ENCODE measurements at places on chromosomes 2 and 18.

DNA sequence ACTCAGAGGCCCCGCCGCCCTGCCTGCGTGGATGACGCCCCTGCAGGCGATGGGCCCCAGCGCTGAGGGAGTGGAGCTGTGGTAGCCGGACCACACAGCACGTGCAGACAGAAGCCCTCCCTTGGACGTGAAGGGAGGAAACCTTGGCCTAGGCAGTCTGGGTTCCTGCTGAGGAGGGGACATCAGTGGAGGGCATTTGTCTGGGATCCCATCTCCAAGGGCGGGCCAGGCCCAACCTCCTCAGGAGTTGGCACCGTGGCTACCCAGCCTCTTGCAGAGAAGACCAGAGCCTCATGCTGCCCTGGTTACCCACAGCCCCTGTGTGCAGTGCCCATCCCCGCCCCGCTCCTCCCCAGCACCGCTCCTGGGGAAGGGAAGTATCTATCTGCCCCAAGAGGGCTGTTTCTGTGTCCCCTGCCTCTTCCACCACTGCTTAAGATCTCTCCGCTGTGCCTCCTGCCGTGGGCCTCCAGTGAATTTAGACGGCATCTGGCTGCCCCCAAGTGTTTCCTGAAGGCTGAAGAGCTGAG lies 241.8 kb downstream of the KLHL29 start:
- no peak for DNase-seq

DNA sequence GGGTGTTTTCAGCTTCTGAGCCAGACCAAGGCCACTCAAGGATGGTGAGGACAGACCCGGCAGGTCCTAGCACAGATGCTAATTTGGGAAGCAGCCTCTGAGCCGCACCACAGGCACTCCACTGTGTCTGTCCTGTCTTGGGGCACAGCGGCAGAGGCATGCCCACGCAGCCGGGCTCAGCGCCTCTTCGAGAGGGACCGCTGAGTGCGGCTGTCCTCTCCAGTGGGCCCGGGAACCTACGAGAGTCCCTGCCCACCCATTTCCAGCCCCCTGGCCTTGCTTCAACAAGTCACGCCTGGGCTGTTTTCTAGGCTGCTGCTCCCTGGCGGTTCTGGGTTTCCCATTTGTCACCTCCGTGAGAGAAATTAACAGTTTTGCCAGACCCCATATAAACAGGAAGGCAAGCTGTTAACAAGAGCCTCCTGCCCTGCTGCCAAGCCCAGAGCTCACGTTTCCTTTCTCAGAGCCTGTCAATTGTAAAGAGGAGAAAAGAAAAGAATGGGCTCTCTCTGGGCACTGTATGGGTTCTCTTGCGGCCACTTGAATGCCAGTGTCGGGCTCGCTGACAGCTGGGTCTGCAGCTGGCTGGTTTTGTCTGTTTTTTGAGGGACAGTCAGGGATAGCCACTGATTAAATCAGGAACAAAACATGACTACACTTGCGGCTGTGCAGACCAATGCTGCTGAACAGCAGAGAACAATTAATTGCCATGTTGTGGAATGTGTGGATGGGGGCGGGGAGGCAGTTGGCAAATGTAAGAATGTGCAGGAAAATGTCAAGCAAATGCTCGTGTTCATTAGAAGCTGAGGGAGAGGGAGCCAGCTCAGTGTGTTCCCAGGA lies 30.6 kb downstream of the TMEM17 start:
- DNase-seq: no peak

- DNase-seq: no peak
Measured at GRCh38 chr2:238224356-238225035, 15.3 kb downstream of the HES6 start.

- DNase-seq: no peak
Measured at GRCh38 chr2:11102956-11103860, 52.1 kb upstream of the SLC66A3 start.

GRCh38 chr18:72700961-72701710 lies 157.0 kb upstream of the CBLN2 start:
- no peak for DNase-seq

- no peak for DNase-seq
Measured at GRCh38 chr2:200800458-200800857, 11.3 kb upstream of the BZW1 start.

DNA sequence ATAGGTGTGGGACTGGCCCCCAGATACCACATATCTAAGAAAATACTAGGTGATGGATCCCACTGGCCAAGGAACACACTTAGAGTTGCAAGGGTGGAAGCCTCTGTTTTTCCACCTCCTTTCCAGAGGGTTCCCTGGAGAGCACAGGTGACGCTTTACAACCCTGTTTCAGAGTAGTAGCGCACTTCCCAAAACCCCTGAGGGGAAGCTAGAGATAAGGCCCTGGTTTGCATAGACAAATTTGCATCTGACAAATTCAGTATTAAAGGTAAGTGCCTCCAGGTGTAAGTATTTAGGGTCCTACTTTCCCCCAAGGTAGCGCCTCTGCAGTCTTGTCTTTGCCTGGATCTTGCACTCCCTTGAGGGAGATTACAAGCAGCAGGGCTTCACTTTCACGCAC lies 474 bp upstream of the CERKL start:
- DNase-seq: no peak

GRCh38 chr2:119647440-119648169 lies 31.4 kb upstream of the TMEM177 start:
- no peak for DNase-seq

GRCh38 chr2:181656450-181657291 lies at the start of gene CERKL:
Gene CERKL (minus strand): TSS chr2:181657105. CDS start chr2:181657006, 99 bp downstream.
- DNase-seq: peak; percentile 14

- no peak for DNase-seq
Measured at GRCh38 chr2:171600126-171600525, 77.9 kb downstream of the CYBRD1 start.

- DNase-seq: no peak
Measured at GRCh38 chr2:64716569-64716968, 62.9 kb upstream of the SERTAD2 start.

DNA sequence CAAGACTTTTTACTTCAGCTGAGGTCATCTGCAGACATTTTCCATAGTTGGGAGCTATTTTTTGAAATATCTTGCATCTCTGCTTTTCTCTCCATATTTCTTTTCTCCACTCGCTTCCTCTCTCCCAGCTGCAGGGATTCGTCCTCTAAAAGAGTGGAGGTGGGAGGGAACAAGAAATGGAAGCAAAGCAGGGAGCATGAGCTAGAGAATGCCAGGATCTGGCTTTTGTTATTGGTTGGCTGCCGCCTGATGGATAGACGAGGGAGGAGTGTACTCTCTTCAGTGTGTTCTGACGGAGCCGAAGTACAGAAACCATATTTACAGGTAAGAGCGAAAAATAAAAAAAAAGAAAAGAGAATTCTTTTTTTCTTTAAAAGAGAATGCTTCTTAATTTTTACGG lies at the start of gene CSRNP3:
TSS of gene CSRNP3 (plus strand) at position 282 of the 400 bp plus-strand sequence. CDS start 125,368 bp downstream, outside the sequence.
- DNase-seq: peak; percentile 75

- DNase-seq: no peak
Measured at GRCh38 chr2:218255446-218255845, 5.4 kb upstream of the GPBAR1 start.

DNA sequence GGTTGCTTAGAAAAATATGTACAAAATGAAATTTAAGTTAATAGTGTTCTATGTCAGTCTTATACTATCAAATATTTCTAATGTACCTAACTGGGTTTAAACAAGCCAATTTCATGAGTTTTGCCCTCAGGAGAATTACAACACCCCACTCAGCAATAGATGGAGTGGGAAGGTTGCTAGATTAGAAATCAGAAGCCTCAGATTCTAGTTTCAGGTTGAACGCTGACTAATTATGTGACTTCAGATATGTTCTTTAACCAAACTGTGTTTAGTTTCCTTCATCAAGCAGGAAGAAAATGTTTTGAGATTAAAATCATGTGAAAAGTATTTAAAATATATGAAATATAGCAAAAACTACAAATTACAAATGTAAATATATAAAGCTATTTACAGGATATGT lies 133.8 kb upstream of the KCNH7 start:
- no peak for DNase-seq

- DNase-seq: no peak
Measured at GRCh38 chr2:240947176-240947575, 41.0 kb downstream of the CROCC2 start.

GRCh38 chr2:7027411-7027810 lies 110.2 kb downstream of the RNF144A start:
- DNase-seq: peak; percentile 88
